ENCODE measurements at places on chromosomes 5 and 9.

GRCh38 chr9:8241201-8241600 lies 441.6 kb upstream of the DMAC1 start:
- DNase-seq = no peak

DNA sequence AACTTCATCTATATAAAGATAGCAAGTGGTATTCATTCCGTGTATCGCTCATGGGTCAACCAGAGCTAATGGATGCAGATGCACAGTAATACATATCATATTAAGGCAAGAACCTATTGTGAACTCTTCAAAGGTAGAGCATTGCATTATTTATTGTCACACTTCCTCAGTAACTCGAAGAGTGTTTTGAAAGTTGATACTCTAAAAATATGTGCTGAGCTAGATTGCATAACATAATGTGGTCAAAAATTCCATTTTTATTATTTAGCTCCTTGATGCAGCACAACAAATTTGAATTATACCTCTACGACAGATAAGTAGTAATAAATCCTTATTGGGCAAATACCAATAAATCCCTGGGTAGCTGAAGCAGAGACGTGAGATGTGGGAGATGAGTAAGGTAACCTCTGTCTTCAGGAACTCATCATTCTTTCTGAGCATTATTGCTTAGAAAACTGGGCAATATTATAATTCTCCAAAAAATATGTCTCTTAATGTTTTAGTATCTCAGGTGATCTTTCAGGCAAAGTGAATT lies 70.3 kb downstream of the CDH18 start:
- no peak for DNase-seq

DNA sequence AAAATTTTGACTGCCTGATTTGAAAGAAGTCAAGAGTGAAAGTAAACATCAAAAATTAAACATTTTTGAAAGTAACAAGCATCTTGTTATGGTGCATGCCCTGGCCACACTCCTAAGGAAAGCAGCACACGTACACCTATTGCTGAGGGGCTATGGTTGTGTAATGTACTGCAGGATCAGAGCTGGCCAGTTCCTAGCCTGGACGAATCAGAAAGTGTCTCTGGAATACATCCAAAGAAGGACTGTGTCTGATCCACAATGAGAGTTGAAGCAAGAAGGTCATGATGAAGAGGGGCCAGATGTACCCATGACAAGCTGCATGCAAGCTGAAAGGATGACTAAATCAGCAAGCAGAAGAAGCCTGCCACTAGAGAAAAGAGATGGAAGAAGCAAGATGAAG lies 618.2 kb downstream of the TLE1 start:
- no peak for DNase-seq

- DNase-seq = no peak
These were observed 22.1 kb downstream of the TRMO start for GRCh38 chr9:97900103-97900737.

DNA sequence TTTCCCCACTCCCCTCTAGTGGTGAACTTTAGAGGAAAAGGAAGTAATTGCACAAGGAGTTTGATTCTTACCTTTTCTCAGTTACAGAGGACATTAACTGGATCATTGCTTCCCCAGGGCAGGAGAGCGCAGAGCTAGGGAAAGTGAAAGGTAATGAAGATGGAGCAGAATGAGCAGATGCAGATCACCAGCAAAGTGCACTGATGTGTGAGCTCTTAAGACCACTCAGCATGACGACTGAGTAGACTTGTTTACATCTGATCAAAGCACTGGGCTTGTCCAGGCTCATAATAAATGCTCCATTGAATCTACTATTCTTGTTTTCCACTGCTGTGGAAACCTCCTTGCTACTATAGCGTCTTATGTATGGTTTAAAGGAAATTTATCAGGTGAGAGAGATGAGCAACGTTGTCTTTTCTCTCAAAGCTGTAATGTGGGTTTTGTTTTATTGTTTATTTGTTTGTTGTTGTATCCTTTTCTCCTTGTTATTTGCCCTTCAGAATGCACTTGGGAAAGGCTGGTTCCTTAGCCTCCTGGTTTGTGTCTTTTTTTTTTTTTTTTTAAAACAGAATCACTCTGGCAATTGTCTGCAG lies 25.3 kb downstream of the SLC22A5 start:
- DNase-seq = peak; percentile 49

- DNase-seq = no peak
These were observed 101.7 kb downstream of the GNA14 start for GRCh38 chr9:77546376-77546950.

DNA sequence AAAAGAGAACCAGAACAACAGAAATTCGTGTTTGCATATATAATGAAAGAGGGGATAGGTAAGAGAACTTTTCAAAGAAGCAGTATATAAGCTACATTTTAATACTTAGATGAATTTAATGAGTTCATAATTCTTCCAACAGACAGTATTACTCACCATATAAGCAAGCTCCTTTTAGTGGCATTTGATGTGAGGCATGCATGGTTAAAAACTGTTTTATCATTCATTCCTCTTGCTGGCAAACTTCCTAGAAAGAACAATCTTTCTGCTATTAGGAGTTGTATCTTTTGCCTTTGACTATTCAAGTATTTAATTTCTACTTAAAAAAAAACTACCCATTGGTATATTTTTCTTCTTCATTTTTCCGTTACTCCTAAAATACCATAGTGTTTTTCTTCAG lies 65.7 kb upstream of the EIF4EBP3 start:
- DNase-seq = no peak

GRCh38 chr9:98251551-98251950 lies 3.9 kb downstream of the TBC1D2 start:
- peak; percentile 91 for DNase-seq

GRCh38 chr5:53326424-53327153 lies 153.8 kb upstream of the FST start:
- DNase-seq = no peak

GRCh38 chr9:109341561-109341960 lies 20.7 kb upstream of the EPB41L4B start:
- no peak for DNase-seq

DNA sequence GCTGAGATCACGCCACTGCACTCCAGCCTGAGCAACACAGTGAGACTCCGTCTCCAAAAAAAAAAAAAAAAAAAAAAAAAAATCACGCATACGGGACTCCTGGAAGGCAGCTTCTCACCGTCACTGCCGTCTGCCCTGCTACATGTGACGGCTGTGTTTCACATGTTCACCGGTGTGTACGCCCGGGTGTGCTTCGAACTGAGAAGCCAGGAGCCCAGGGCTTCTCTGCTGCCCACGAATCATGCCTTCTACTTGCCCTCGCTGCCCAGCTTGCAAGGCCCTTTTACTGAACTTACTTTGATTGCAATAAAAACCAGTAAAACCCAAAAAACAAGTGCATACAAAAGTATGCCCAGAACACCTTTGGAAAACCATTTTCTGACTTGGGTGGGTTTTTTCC lies 5.8 kb upstream of the NKD2 start:
- no peak for DNase-seq

- no peak for DNase-seq
These were observed 8.6 kb downstream of the SLC2A8 start for GRCh38 chr9:127405344-127406125.

- no peak for DNase-seq
These were observed 124.5 kb upstream of the SMIM23 start for GRCh38 chr5:171661143-171661542.

DNA sequence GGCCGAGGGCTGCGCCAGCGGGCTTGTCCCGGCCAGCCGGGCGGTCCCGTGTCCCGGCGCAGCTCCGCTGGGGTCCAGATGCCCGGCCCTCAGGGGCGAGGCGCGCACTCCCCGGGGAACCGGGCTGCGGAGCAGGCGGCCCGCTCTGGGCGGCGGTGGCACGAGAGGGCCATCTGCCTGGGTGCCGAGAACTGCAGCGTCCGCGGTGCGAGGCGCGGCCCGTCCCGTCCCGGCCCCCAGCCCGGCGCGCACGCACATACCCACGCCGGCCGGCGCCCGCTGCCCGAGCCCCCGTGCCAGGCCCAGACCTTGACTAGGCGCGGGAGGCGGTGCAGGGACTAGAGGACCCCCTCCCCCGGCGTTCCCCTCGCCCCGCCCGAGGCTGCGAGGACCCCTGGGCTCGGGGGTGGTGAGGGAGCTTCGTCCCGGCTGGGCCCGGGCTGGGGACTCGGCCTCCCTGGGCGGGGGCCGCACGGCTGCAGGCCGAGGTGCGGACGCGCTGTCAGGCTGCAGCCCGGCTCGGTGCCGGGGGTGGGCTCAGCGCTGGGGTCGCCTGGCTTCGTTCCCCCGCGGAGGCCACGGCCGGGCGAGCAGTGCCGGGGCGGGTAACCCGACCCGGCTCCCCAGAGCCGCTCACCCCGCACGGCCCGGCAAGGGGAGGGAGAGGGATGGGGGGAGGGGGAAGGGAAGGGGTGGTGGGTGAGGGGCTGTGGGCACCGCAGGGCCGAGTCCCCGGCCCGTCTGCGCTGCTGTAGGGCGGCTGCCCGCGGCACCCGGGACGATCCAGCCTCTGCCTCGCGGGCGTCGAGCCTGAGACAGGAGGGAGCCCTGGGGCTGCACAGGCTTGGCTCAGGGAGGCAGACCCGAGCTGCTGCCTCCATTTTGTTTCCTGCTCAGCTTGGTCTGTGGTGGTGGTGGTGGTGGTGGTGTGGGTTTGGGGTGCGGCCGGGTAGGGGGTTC lies 1.2 kb upstream of the NSD1 start:
- no peak for DNase-seq

DNA sequence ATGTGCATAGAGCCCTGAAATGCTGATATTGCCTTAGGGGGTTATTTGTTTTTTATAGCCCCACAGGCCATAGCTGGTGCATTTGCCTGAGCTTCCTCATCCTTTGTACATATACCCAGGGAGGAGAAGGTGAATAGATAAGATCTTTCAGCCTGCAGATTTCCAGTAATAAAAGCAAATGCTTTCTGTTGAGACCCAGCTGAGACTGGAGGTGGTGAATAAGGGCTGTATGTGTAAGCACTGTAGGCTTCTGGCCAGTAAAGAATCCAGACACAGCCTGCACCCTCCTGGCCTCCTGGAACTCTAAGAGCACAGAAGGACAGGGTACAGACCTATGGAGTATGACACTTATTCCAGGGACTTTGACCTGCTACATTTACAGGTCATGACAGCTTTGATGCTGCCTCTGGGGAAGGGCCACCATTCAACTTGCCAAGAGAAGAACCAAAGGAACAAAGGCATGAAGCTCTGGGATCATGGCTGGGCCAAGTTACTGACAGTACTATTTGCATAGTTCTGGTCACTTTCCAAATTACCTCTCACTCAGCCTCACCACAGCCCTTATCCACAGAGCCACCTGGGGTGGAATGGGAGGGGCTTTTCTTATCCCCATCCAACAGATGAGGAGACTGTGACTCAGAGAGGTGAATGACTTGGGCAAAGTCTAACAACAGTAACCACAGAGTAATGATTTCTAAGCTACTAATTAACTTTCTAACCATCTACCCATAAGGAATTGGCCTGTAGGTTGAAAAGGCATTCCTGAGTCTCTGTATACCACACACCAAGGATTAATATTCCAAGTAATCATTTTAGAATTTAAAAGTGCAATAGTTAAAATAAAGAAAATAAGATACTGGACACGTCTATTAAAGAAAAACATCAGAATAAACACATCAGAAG lies 604.5 kb upstream of the KLF4 start:
- DNase-seq = peak; percentile 91

- no peak for DNase-seq
These were observed 97.7 kb upstream of the PPP1R26 start for GRCh38 chr9:135381762-135382310.

DNA sequence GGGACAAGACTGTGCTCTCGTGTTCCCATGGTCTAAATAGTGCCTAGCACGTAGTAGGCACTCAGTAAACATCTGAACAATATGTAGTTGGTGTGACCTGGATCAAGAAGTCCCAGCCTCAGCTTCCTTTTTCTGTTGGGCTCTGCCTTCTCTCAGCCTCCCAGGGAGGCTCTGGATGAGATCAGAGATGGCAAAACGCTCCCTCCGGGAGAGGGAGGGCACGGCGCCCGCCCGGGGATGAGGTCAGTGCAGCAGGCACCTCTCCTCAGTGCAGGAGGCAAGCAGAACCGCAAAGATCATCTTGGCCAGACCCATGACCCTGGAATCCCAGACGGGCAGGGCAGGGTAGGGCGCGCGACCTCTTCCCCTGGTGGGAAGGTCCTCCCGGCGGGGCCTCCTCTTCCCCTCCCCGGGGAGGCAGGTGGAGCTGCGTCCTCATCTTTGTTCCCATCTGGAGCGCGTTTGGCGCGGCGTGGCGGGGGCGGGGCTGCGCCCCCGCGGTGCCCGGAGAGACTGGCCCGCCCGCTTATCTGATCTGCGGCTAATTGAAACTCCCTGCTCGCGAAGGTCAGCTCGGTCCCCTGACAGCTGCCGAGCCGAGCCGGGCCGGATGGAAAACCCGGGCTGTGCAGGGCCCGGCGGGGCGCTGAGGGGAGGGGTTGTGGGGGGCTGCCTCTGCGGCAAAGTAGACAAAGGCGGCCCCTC lies 60.9 kb downstream of the CXXC5 start:
- peak; percentile 88 for DNase-seq

DNA sequence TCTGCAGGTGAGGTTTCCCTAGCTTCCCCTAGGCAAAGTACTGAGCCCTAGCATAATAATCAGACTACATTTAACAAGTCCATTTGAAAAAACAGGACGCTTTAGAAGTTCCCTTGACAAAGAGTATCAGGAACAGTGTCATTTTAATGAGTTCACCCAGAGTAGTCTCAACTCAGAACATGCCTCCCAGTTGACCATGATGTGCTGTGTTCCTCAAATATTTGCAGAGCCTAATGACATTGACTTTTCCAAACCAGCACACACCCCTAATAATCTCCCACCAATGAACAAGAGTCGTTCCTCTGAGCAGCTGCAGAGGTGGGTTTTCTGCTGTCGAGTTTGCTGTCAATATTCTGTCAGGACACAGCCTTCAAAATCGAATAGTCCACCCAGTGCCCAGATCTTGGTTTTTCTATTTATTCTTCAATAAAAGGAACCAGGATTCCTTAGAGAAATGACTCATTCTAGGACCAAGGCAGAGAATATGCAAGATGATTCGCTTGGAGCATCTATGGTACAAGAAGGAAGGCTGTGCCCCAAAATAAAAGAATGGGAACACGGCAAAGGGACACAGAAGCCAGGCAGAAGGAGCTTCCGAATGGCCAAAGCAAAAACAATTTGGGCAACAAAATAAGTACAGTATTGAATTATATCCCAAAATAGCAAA lies 57.6 kb downstream of the OTULIN start:
- DNase-seq = no peak

- DNase-seq = no peak
These were observed 189.3 kb downstream of the PAPPA start for GRCh38 chr9:116342941-116343340.

DNA sequence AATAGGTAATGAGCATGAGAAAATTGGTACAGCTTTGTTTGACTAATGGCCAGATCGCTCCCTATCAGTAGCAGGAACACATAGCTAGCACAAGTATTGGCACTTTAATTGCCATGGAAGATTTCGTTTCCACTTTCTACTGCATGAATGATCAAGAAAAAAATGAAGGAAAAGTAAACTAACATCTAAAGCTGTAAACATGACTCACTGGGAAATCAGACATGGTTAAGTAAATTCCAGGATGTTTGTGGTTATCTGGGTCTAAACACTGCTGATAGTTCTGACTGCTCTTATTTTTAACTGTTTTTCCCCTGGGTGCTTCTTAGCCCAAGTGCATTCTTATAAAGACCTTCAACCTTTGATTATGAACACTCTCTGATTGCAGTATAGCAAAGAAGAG lies 388.9 kb downstream of the NR2F1-AS1 start:
- DNase-seq = peak; percentile 78

Data from ACHN (cell line).